ENCODE measurements at places on chromosomes 2 and 18.

DNA sequence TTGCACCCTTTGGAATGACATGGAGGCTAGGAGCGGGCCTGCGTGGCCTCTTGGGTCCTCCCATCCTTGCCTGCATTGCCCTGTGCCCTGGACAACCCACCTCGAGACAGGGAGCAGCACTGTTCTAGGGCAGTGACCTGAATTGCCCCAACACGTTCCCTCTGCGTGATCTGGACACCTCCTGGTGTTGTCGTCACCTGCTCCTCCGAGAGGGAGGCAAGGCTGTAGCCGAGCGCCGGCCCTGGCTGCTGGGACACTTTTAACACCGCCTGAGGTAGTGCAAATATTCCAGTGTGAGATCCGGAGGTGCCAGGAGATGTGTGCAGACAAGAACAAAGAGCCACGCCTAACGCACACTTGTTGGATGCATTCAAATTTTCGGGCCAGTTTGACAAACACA is 131.5 kb downstream of the SMAD7 start:
- no peak for DNase-seq

- no peak for DNase-seq
These were observed 218.9 kb downstream of the RAB3GAP1 start for GRCh38 chr2:135271006-135271405.

- no peak for DNase-seq
These were observed 63.0 kb upstream of the ACSL3 start for GRCh38 chr2:222797871-222798270.

GRCh38 chr18:34039201-34039600 is 185.5 kb downstream of the NOL4 start:
- DNase-seq: no peak

GRCh38 chr18:25230658-25231326 is 121.2 kb downstream of the ZNF521 start:
- DNase-seq: no peak

- DNase-seq: no peak
These were observed 87.1 kb upstream of the LYPD1 start for GRCh38 chr2:132757002-132757589.

- no peak for DNase-seq
These were observed 10.0 kb upstream of the GCA start for GRCh38 chr2:162333968-162334367.

DNA sequence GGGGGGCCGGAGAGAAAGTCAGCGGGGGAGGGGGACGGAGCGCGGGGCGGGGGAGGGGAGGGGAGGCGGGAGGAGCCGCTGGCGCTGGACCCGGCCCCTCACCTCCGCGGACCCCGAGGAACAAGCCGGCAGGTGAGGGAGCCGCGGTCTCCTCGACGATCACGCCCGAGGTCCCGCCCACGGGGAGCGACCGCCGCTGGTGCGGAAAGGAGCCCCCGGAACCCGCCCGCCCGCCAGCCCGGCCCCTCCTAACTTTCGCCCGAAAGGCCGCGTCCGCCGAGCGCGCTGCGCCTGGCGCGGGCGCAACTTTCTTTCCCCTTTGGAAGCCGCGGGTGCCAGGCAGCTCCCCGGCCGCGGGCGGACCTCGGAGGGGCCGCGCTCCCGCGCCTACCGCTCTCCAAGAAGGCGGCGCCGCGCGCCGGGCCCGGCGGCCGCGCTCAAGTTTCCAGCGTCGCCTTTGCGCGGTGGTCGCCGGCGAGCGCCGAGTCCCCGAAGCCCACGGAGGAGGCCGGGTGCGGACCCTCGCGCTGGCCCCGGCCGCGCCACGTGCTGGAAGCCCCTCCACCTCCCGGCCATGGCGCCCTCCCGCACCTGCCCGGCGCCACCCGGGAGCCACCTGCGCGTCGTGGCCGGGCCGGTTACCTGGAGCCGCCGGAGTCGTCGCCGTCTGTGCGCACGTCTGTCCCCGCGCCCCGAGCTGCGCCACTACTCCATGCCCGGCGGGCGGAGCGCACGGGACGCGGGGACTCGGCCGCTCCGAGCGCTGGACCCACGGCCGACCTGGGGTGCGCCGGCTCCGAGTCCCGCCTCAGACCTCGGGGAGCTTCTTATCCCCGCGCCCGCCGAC is at the start of gene ALKAL2:
Gene ALKAL2 (minus strand): TSS at position 181 of the 847 bp plus-strand sequence. CDS start 256 bp downstream, outside the sequence.
- no peak for DNase-seq

GRCh38 chr2:170736628-170737027 is 21.5 kb downstream of the SP5 start:
- no peak for DNase-seq

GRCh38 chr18:28541276-28541930 is 364.5 kb upstream of the CDH2 start:
- DNase-seq: no peak

DNA sequence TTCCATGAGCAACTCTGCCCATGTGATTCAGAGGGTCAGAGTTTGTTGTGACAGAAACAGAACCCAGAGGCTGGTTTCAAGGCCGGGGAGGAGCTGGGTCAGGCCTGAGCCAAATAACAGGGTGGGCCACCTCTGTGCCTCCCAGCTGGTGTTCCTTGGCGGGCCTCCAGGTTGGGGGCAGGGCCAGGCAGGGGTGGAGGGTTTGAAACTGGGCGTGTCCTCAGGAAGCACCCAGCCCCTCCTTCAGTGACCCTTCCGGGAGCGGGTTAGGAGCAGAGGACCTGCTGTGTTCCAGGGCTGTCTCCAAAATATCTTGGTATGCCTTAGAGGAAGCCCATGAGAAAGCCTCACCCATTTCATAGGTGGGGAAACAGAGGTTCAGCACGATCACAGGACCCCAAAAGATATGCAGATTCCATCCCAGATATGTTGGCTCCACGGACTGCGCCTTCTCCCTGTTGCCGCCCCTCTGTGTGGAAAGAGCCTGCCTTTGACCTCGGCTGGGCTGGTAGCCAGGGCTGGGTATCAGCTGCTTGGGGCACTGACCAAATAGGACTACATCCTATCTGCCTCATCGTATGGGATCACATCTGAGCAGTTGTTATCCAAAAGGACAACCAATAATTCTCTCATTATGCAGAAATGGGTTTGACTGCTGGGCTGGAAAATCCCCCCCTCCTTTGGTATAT is 74.8 kb upstream of the GLI2 start:
- no peak for DNase-seq

- no peak for DNase-seq
These were observed 119.2 kb upstream of the ANKRD30BL start for GRCh38 chr2:132280912-132281311.

All from cortex of kidney (tissue), 1 donor.